Renal cortical epithelial cell (primary cell): ENCODE measurements at places on chromosomes 2 and 18. TPM values are rescaled to one million over a fixed set of nuclear protein-coding genes. Genes with fewer than 3 reads are reported as not detected.

DNA sequence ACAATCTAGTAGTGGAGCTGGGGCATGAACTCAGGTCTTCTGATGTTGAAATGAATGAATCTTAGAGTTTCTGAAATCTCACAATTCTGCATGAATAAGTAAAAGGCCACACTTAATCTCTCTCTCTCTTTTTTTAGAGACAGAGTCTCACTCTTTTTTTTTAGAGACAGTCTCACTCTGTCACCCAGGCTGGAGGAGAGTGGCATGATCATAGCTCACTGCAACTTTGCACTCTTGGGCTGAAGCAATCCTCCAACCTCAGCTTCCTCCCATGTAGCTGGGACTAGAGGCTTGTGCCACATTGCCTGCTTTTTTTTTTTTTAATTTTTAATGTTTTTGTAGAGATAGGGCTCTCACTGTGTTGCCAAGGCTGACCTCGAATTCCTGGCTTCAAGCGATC lies 68.9 kb upstream of the THOC1 start:
- no peak for DNase-seq

GRCh38 chr2:3146772-3147650 lies 230.6 kb downstream of the EIPR1 start:
- DNase-seq: no peak

GRCh38 chr2:238938401-238939055 lies 90.6 kb downstream of the TWIST2 start:
- peak; percentile 39 for DNase-seq

The MLPH gene
- 17.7 and 24.6 TPM in 2 replicates for total RNA-seq

GRCh38 chr2:30310371-30310770 lies 79.0 kb downstream of the LBH start:
- DNase-seq: no peak

GRCh38 chr2:205752296-205752820 lies 70.1 kb downstream of the NRP2 start:
- no peak for DNase-seq

GRCh38 chr2:26330604-26331003 lies 15.3 kb upstream of the SELENOI start:
- DNase-seq: no peak

The OSR1 gene
- 0.17 and 0.80 TPM in 2 replicates for total RNA-seq

- peak; percentile 21 for DNase-seq
Observed at GRCh38 chr2:33457556-33458247, 18.7 kb upstream of the RASGRP3 start.

DNA sequence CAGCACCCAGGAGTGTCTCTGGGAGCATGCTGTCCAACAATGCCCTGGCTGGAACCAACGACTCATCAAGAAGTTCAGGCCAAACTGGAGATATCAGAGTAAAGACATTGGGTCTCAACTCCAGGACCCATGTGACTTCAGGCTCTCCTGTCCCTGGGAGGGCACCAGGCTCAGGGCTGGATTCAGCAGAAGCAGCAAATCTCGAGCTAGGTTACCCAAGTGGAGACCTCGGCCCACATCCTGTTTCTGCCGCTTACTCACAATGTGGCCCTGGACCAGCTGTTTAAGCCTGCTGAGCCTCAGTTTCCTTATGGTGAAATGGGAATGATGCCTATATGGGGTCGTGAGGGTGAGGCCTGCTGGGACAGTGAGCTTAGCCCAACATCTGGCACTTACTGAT lies 9.3 kb upstream of the OTOF start:
- no peak for DNase-seq

DNA sequence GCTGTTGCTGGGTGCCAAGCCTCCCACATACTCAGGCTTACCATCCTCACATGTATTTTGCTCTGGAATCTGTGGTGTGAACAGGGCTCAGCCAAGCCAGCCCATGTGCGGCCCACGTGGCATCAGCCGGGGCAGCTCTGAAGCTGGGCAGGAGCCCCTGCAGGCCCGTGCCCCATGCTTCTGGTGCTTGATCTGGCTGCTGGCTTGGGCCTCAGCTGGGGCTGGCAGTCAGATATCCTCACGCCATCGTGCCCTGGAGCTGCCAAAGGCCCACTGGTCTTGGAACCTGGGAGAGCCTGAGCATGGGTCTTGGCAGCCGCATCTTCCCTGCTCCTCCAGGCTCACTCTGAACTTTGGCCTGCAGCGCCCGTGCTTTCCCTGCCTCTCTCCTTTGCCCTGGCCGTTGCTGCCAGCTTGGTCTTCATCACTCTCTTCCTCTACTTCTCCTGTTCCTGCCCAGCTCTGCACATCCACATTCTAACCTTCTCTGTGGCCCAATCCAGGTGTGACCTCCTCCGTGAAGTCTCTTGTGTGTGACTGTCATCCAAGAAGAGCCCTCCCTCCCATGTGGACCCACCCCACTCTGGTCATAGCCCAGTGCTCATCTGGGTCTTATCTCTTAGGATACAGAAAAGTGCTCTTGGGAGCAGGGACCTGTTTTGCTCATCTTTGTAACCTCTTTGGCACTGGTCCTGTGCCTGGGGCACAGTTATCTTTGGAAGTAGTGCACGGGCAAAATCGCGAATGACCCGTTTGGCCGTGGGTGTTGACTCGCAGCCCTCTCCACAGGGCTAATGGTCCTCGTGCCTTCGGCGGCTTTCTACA lies 116.1 kb downstream of the RNF144A start:
- no peak for DNase-seq

DNA sequence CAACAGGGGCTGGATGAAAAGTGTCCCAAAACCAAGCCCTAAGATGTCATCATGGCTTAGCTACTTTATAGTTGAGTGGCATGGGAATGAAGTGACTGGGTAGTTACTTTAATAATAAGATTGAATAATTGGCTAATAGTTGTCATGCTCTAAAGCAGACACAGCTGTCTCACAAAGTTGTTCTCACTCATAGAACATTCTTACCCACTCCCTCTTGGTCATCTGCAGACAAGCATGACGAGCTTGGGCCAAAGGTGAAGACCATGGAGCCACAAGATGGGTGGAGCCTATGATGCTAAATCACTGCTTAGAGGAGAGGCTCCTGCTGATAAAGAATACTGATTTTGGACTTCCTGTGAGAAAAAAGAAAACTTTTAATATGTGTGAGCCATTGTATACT lies 62.4 kb upstream of the MMADHC start:
- DNase-seq: peak; percentile 79

DNA sequence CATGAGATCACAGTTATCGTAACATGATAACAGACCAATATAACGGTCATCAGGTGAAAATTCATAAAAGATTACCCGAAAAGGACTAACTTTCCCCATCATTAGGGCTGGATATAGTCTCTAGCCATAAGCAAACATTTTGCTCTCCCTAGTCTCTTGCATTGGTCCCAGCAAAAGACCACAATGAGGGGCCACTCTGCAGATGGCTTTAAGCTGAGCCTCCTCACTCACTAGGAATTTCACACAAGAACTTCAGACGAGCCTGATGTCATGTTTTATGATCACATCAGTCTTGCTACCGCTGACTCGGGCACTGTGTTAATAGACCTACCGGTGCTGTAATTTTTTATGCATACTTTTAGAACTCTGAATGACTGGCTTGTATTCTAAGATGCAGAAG lies 35.2 kb downstream of the STK17B start:
- no peak for DNase-seq

The CTNNA2 gene
- 0.35 TPM in 1 of 2 replicates, not detected in the other for total RNA-seq

The DARS1 gene
- total RNA-seq: 159 and 174 TPM in 2 replicates

- no peak for DNase-seq
Observed at GRCh38 chr2:20637147-20637546, 13.8 kb downstream of the HS1BP3 start.

The MOGAT1 gene
- total RNA-seq: not detected in 2 replicates

DNA sequence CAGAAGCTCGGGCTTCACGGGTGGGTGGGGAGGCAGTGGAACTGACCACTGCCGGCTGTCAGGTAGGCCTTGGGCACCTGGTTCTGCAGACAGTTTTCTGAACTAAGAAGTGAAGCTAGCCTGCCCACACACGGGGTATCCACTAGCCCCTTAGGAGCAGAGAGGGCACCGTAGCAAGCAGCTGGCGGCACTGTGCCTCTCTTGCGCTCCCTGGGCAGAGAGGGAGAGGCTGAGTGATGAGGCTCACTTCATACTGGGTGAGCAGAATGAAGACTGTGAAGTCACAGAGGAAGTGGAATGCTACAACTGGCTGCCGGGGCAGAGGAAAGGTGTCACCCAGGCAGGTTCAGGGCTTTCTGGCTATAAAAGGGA lies 753 bp downstream of the ITPRIPL1 start:
- no peak for DNase-seq

DNA sequence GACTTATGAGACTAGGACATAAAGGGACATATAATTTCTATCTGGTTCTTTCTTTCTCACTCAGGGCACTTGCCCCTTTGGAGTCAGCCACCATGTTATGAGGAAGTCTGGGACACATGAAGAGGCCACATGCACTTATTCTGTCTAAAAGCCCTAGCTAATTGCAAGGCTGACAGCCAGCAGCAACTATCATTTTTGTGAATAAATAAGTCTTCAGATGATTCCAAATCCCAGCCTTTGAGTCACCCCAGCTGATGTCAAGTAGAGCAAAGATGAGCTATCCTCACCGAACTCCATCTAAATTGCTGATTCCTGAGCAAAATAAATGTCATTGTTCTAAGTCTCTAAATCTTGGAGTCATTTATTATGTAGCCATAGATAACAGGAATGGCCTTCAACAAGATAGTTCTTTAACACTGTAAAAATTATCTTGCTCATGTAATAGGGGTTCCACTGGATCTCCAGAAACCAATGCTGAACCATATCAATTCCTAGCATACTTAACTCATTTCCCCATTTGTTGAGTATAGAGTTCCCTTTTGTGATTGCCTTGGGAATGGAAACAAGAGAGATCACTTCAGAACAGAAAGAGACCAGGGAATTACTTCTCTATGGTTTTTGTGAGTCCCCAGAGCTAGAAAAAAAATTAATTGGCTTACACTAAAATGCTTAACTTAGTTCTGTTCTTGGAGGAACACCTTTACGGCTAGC lies 50.6 kb upstream of the FN1 start:
- DNase-seq: no peak

The SNORC gene
- total RNA-seq: 0.69 and 2.1 TPM in 2 replicates

The PLEKHB2 gene
- total RNA-seq: 189 and 200 TPM in 2 replicates

The HOXD12 gene
- total RNA-seq: not detected in 2 replicates

- DNase-seq: no peak
Observed at GRCh38 chr2:155020246-155020645, 321.8 kb downstream of the KCNJ3 start.

The ZNF638 gene
- total RNA-seq: 73.3 and 153 TPM in 2 replicates

GRCh38 chr2:174856447-174856846 lies 92.2 kb upstream of the CHRNA1 start:
- DNase-seq: no peak

- no peak for DNase-seq
Observed at GRCh38 chr2:195151711-195152110, 505.3 kb upstream of the SLC39A10 start.

- peak; percentile 16 for DNase-seq
Observed at GRCh38 chr18:49976795-49977560, 163.6 kb upstream of the ACAA2 start.

DNA sequence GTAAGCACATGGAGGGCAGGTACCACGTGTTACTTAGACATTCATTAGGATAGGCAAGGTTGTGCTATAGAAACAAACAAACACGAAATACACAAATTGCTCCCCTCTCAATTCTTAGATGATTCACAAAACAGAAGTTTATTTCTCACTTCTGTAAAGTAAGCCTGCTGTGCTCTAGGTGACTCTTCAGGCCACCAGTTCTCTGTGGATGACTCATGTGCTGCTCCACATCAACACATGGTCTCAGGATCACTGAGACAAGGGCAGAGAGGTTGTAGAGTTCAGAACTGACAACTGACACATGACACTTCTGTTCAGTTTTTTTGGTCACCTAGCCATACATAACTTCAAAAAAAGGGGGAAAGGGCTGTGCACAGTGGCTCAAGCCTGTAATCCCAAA lies 70.6 kb downstream of the DAW1 start:
- DNase-seq: peak; percentile 37

The LYG2 gene
- total RNA-seq: not detected in 2 replicates

GRCh38 chr18:63178971-63179370 lies 140.6 kb downstream of the BCL2 start:
- no peak for DNase-seq

The MTERF4 gene
- total RNA-seq: 30.0 and 44.8 TPM in 2 replicates

DNA sequence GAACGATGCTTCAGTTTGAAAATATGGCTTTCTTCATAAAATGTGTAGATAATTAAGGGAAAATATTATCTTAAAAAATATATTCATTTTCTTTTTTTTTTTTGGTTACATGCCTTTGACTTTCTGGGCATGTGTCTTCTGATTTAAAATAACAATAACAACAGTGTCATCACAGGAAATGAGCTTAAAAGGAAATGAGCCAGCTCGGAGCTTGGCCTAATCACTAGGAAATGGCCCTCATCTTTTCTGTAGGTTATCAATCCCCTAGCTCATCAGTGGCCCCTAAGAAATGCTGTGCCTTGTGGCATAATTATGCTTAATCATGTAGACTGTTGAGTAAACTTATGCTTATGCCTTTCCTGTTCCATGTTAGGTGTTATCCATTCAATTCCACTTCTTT lies 141.8 kb upstream of the FHL2 start:
- DNase-seq: no peak

GRCh38 chr2:128262315-128263253 lies 56.1 kb downstream of the HS6ST1 start:
- no peak for DNase-seq

GRCh38 chr2:69464575-69464974 lies 27.3 kb upstream of the NFU1 start:
- DNase-seq: no peak

DNA sequence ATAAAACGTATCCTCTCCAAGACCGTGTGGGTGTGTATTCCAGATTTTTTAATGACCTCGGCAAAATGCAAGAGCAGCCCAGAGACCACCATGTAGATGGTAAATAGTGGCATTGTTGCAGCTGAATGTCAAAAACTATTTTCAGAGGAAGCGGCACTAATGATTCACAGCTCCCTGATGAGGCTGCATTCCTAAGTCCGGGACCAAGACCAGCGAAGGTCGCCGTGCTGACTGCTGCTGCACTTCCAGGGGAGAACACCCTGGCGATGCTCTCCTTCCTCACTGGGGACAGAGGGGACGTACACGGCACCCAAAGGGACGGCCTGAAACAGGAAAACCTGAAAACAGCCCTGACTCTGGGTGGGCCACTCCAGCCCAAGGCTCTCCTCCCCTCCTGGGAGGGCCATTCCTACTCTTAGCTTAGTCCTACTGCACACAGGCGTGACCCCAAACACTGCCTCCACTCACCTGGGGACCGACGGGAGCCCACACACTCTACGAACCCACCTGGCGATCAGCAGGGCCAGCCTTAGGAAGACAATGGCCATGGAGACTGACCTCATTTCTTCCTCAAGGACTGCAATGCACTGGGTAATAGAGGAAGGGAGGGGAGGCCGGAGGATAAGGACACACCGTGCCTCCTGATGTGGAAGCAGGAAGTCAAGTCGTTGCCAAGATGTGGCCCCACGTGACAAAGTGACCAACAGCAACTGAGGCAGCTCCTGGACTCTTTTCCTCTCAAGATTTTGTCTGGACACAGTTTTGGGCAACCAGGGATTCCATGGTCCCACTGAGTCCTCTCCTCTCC lies 82.8 kb downstream of the ZNF516 start:
- peak; percentile 28 for DNase-seq

DNA sequence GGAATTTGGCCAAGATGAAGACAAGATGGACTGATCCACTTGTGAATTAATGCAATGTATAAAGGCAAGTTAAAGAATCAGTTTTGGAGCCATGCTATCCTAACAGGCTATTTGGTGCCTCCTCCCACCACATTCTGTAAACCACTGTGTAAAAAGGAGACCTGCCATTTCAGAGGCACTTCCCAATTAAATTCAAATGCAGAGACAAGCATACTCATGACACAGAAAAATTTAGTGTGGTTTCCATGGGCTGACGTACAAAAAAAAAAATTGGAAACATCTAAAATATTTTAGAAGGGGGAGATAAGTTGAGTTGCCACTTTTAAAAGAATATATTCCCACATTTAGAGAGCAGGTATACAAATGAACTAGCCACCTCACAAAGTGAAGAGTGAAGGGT lies 112.1 kb downstream of the TCF4 start:
- DNase-seq: no peak
